Psoas muscle (tissue), 8 donors: ENCODE measurements at places on chromosomes 5 and 9. TPM values are rescaled to one million over a fixed set of nuclear protein-coding genes. Genes with fewer than 3 reads are reported as not detected.
A peak's percentile ranks its signal among the peaks of the same experiment; 100 is the strongest.

DNA sequence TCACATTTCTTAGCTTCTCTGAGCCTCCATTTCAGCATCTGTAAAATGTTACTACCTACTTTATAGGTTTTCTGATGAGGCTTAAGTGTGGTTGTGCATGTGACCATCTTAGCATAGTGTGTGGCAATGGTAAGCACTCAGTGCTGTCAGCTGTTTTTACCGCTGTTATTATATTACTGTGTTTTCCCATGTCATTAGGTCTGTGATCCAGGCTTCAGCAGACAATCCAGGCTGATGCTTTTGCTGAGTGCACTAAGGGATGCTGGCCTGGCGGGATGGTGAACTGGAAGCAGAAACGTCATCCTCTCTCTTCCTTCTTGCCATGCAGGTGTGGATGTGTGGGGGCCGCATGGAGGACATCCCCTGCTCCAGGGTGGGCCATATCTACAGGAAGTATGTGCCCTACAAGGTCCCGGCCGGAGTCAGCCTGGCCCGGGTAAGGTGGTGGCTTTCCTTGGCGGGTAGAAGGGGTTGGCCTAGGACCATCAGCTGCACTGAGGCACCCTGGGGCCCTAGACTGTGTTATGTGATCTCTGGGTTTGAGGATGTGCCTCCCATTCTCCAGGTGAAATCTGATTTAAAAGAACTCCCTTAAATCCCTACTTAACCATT is 41.9 kb upstream of the SAP30L start:
- no peak for DNase-seq

DNA sequence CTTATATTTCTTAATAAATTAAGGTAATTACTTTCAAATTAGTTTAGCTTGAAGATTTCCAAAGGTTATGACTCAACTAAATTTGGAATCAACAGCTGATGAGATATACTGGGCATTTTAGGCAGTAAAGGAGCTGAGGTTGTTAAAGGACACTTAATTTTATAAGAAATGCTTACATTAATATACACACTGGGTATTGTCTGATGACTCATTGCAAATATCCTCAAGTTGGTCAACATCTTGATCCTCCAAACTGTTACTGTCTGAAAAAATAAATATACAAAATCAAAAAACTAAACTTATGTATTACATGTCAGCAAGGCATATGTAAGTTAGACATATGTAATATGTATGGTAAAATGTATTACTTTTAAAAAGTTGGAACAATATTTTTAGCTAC is 3.4 kb downstream of the GFM2 start:
- DNase-seq: no peak

Gene TSC1
- polyA plus RNA-seq: 33.7 TPM

- DNase-seq: peak; percentile 57
These were observed 640 bp downstream of the SURF4 start for GRCh38 chr9:133375116-133375723.

Gene AFAP1L1
- polyA plus RNA-seq: 39.9 TPM

GRCh38 chr5:115842089-115842935 is 577 bp downstream of the AP3S1 start:
- no peak for DNase-seq

GRCh38 chr5:172442592-172442991 is 11.7 kb downstream of the SH3PXD2B start:
- DNase-seq: no peak
